Brain pericyte (primary cell): ENCODE measurements at places on chromosomes 1 and 21.

DNA sequence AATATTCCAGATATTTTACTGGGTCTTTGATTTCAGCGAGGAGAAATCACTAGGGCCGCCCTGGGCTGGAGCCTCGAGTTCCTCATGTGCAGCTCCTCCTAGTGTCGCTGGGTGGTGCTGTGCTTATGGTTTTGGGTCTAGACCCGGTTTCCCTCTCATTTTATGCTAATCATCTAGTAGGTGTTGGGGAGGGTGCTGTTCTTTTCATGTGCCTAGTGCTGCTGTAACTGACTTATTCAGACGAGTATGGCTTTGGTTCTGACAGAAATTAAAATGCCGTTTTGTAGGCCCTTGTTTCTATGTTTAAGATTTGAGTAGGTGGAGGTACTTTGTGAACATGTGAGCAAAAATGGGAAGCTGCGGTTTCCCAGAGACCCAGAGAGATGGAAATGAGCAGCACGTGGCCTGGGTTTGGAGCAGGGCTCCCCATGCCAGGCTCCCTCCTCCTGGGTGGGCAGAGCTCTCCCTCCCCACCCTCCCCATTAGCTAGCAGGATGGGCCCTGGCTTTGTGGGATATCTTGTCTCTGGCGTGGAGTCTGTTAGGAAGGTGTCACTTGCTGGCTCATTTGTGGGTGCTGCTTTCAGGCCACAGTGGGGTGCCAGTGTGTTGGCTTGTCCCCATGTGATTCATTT lies 74.0 kb upstream of the GPR88 start:
- DNase-seq, result no peak

GRCh38 chr1:1427106-1427819 lies 6.2 kb upstream of the ANKRD65 start:
- DNase-seq, result no peak

GRCh38 chr1:231983588-231984193 lies 357.1 kb downstream of the DISC1 start:
- DNase-seq, result no peak

GRCh38 chr1:218670875-218671274 lies 325.7 kb downstream of the TGFB2 start:
- no peak for DNase-seq

DNA sequence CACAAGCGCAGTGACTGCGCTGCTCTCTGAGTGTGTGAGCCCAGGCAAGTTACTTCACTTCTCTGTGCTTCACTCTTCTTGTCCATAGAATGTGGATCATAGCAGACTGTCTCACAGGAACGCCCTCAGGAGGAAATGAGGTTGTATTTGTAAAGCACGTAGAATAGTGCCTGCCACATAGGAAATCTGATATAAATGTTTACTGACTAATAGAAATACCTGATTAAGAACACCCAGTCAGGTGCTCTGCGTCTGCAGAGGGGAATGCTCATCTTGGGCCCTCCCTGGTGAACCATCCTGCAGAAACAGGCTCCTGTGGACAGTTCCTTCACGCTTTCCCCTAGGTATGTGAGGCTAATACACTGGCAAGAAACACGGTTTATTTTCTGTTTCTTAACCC lies 100.3 kb downstream of the BEND5 start:
- no peak for DNase-seq

- no peak for DNase-seq
These were observed 142.4 kb downstream of the AK5 start for GRCh38 chr1:77424236-77424635.

DNA sequence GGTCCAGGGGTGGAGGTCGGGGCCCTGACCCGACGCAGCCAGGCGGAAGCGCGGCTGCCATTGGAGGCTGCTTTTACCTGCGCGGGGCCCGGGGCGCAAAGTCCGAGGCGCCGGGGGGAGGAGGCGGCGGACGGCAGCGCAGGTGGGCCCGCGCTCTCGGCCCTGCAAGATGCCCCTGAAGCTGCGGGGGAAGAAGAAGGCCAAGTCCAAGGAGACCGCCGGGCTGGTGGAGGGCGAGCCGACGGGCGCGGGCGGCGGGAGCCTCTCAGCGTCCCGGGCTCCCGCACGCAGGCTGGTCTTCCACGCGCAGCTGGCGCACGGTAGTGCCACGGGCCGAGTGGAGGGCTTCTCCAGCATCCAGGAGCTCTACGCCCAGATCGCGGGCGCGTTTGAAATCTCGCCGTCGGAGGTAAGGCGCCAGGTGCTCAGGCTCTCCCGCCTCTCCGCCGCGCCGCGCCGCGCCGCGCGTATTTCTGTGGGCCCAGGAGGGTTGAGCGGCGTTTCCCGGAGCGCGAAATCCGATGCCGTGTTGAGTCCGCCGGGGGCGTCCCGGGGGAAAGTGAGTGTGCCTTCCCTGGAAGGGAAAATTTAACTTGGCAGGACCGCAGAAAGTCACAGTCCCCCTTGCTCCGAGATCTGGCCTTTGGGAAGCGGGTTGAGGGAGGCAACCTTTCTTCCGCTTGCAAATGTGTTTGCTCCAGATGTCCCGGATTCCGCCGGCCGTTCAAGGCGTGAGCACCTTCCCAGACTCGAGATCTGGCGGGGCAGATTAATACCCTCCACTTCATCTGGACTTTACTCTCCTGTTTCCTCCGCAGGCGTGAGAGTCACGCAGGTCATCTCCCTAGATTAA lies at the start of gene GIPC2:
GIPC2 (plus strand) TSS at position 41 of the 853 bp plus-strand sequence; CDS start at position 170, 129 bp downstream.
- no peak for DNase-seq

GRCh38 chr1:33244809-33245186 lies 11.5 kb upstream of the ZNF362 start:
- DNase-seq, result no peak

DNA sequence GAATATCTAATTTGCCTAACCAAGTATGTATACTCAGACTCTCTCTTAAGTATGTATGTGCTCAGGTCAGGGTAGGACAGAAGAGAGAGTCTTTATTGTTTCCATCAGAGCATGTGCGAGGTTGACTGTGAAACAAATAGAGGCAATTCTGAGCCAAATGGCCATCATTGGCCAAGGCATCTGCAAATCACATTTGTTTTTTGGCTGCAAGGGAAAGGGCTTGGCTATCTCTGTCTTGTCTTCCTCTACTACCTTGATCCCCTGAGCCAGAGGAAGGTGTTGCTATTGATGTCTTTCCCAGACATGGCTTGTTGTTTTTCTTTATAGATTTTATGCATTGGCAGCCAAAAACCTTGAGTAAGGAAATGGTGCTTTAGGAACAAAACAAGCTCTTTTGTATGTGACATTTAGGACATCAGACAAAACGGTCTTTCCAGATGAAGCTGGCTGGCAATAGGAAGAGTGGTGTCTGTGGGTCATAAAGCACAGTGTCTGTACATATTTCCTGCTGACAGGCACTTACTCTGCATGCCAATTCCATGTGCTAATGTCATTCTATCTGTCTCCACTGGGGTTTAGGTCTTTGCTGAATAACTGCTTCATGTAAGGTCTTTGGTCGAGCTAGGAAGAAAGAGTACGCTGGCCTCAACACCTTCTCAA lies 163.3 kb downstream of the BRINP2 start:
- DNase-seq, result no peak

DNA sequence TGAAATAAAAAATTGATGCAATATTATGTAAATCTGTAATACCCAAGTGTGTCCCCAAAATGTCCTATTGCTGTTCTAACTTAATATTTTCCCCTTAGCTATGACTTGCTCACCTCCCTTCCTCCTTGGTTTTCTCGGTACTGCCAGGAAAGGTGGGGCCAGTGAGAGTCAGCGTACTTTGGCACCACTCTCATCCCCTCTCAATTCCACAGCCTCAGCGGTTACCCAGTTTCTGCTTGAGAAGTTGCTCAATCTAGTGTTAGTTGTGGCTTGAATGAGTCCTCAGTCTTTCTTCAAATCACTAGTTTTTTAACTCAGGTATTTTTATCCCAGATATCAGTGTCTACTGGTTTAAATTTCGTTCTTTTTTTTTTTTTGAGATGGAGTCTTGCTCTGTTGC lies 32.3 kb downstream of the BCAS2 start:
- no peak for DNase-seq

GRCh38 chr21:26238646-26239045 lies 68.1 kb upstream of the APP start:
- DNase-seq, result no peak

DNA sequence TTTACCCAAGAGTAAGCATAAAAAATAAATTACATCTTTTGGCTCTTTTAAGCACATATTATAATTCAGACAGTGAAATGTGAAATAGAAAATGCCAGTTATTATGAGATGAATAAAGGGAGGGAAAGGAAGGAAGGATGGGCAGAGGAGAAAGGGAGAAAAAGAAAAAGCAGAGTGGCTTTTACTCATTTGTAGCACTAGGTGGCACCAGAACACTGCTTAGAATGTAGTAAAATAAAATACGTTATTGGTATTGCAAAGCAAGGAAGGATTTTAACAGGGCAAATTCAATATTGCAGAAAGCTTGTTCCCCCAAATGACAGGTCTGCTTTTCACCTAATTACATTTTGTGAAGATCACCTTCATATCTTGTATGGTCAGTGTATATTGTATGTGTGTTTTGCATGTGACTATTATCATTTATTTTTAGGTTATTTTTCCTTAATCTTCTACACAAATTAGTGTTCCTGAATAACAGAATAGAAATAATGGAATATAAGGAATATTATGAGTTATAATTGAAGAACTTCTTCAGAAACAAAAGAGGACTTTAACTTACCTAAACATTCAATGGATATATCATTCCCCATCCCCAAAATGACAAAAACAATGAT lies 9.1 kb upstream of the PCNX2 start:
- no peak for DNase-seq

- no peak for DNase-seq
These were observed 1206.2 kb upstream of the NCAM2 start for GRCh38 chr21:19792004-19792403.

GRCh38 chr1:107669996-107670395 lies 295.0 kb downstream of the VAV3 start:
- no peak for DNase-seq

DNA sequence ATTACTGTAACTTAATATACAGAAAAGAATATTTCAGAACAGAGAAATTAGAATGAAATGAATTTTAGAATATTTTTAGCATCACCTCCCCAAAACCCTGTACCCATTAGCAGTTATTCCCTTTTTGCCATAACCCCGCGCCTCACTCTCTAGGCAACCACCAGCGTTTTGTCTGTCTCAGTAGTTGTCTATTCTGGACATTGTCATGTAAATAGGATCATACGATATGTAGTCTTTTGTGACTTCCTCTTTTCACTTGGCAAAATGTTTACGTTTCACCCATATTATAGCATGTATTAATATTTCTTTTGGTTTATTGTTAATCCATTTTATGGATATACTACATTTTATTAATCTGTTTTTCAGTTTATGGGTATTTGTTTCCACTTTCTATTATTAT lies 24.9 kb downstream of the SOAT1 start:
- DNase-seq, result no peak

DNA sequence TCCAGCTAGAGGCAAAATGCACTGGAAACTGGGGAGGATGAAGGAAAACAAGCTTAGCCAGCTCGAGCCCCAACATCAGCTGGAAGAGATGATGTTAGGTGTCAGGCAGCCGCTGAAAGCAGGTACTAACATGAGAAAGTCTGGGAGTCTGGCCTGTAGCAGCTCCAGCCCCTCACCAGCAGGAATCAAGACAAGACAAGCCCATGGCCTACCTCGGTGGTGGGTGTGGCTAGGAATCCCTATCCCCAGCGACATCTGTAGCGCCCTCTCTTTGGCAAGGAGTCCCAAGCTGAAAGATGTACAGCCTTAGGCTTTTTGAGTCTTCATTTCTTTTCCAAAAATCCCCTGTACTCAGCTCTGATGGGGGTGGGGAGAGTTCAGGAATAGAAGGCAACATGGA lies 2.6 kb downstream of the DLGAP3 start:
- no peak for DNase-seq
